ENCODE measurements at places on chromosomes 7 and 10. TPM values are rescaled to one million over a fixed set of nuclear protein-coding genes. Genes with fewer than 3 reads are reported as not detected.

DNA sequence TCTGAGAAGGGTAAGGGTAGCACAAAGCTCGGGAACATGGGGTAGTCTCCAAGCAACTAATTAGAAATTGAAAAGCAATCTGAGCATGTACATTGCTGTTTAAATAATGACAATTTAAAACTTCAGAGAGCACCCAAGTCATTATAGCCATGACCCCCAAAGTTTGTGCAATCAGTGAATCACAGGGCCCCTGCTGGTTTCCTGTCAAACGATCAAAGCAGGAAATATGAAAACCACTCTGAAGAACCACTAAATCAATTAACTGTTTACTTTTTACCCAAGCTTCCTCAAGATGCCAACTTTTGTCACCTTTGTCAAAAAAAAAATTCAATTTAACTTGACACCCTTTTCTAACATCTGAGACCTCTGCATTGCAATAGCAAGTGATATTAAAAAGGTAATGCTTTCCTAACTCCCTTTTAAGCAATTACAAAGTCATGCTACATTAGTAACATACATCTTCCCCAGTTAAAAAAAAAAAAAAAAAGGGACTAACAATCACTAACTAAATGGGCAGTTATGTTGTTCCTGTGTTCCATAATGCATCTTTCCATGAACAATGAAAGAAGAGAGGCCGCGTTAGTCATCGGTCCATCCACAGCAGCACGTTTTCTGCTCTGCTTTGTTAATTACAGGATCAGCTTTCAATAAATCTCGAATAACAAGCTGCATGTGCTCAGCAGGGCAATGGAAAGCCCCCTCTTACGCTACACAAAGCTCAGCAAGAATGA is 80.6 kb downstream of the ETV1 start:
- no peak for DNase-seq

GRCh38 chr7:5408777-5409176 is 14.9 kb downstream of the TNRC18 start:
- no peak for DNase-seq

TMEM270 gene
- total RNA-seq = not detected

CRTAC1 gene
- 11.9 TPM for total RNA-seq

- DNase-seq = no peak
Observed at GRCh38 chr7:12987238-12987637, 299.8 kb downstream of the ARL4A start.
